ENCODE measurements at places on chromosomes 1 and 21.

DNA sequence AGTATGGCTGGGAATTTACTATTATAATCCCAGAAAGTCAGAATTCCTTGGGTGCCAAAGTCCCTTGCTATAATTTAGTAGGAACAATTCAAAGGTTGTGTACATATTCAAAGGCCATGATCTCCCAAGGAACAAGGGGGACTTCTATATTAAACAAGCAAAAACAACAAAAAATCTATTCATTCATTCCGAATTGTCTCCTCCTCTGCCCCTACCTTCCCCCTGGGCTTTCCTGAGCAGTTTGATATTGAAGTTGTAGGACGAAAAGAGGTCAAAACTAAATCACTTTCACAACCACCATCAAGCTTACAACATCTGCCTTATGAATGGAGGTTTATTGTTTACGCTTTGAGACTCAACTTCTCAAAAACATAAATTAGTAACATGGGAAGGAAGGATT is 35.3 kb upstream of the SOD1 start:
- no peak for DNase-seq

DNA sequence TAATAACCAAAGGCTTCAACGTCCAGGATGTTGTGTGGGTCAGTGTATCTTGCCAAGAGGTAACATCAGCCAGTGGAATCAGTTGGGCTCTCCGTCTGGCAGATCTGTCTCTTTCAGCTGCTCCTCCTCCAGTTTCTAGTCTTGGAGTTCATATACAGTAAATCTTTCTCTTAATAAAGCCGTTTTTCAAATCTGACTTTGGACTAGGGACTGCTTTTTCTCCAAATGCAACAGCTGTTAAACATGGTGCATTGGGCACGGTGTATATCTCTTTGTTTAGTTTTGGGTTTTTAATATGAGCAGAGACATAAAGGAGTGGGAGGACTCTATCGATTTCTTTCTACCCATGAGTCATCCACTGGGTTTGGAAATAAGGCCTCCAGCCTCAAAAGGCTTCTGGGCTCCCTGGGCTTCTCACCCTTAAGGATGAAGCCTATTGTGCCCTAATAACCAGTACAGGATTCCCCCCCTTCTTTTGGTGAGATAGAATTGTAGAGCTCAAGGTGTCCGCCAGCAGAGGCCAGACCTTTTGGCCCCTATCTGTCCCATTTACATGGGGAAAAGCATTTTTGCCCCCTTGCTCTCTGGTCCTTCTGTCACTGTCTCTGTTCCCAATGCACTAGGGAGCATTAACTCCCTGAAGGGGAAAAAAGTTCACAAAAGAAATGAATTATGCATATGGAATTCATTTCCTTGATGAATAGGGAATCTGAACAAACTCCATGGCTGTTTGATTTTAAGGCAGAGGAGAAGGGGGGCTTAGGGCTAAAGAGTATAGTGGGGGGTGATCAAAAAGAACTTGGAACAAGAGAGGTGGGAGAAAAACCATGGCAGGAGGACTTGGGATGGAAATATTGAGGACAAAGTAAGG is 86.0 kb downstream of the PBX1 start:
- DNase-seq: no peak

- DNase-seq: no peak
Measured at GRCh38 chr21:44408226-44408625, 47.1 kb upstream of the LRRC3 start.

- peak; percentile 95 for DNase-seq
Measured at GRCh38 chr1:159891275-159892157, 8.4 kb downstream of the CFAP45 start.

- no peak for DNase-seq
Measured at GRCh38 chr1:201678264-201679101, 139.6 kb downstream of the NAV1 start.

GRCh38 chr1:185696422-185697150 is 37.6 kb upstream of the HMCN1 start:
- DNase-seq: no peak

DNA sequence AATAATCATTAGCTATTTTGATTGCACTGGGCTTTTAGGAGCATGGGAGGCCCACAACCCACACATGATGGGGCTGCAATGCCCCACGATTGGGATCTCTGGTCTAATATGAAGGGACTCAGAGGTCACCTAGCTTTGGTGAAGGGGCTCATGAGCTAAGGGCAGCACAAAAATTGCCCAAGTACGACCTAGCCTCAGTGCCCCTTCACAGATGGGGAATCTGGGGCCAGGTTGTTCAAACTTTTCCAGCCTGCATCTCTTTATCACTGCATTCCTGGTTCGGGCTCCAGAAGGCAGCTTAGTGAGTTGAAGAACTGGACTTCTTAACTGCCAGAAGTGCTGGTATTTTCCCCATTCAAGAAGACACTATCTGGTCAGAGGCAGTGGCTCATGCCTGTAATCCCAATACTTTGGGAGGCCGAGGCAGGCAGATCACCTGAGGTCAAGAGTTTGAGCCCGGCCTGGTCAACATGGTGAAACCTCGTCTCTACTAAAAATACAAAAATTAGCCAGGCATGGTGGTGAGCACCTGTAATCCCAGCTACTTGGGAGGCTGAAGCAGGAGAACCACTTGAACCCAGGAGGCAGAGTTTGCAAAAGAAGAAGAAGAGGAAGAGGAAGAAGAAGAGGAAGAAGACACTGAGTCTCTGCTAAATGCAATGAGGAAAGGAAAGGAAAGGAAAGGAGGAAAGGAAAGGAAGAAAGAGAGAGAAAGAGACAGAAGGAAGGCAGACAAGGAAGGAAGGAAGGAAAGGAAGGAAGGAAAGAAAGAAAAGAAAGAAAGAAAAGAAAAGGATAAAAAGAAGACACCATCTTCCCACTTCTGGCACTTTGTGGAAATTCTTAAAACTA is 258.5 kb upstream of the IRF2BP2 start:
- no peak for DNase-seq

DNA sequence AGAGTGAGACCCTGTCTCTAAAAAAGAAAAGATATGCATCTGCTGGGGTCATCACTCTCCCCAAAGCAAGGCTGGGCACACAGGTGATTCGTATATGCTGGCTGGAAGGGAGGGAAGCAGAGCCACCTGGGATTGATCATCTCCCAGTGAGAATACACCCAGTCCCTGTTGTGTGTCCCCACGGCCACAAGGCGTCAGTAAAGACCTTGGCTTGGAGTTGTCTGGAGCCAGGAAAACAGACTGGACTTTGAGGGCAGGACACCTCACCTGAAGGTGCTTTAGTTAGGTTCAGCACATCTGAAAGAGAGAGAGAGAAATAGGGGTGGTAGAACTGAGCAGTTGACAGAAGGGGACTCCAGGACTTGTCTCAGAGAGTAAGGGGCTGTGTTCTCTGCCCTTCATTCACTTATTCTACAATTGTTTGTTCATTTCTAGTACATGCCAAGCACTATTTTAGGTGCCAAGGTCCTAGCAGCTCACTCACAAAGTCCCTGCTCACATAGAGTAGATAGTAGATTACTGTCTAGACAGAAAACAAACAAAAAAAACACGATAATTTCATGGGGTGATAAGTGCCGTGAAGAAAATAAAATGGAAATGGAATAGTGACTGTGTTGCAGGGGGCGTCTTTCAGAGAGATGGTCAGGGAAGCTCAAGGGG is 13.5 kb downstream of the CITED4 start:
- DNase-seq: peak; percentile 81

GRCh38 chr1:247056071-247056470 is 22.5 kb downstream of the ZNF670 start:
- DNase-seq: no peak

DNA sequence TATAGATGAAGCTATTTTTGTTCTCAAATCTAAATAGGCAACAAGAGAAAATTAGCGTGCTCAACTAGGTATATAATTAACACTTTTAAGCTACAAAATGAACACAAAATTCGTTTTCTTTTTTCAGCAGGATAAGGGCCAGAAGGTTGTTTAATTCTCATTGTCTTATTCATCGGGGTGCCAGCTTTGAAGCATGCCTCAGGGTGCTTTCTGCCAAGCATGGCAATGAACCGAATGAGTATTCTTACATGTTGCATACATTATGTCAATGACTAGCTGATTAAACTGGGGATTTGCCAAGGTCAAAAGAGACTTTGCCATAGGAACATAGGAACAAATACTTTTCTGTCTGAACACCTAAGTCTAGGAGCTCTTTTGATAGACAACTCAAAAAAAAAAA is 102.0 kb upstream of the MAP1LC3C start:
- no peak for DNase-seq

- DNase-seq: no peak
Measured at GRCh38 chr1:229792012-229792975, 166.2 kb downstream of the URB2 start.

- no peak for DNase-seq
Measured at GRCh38 chr1:177340601-177341067, 169.9 kb downstream of the BRINP2 start.

DNA sequence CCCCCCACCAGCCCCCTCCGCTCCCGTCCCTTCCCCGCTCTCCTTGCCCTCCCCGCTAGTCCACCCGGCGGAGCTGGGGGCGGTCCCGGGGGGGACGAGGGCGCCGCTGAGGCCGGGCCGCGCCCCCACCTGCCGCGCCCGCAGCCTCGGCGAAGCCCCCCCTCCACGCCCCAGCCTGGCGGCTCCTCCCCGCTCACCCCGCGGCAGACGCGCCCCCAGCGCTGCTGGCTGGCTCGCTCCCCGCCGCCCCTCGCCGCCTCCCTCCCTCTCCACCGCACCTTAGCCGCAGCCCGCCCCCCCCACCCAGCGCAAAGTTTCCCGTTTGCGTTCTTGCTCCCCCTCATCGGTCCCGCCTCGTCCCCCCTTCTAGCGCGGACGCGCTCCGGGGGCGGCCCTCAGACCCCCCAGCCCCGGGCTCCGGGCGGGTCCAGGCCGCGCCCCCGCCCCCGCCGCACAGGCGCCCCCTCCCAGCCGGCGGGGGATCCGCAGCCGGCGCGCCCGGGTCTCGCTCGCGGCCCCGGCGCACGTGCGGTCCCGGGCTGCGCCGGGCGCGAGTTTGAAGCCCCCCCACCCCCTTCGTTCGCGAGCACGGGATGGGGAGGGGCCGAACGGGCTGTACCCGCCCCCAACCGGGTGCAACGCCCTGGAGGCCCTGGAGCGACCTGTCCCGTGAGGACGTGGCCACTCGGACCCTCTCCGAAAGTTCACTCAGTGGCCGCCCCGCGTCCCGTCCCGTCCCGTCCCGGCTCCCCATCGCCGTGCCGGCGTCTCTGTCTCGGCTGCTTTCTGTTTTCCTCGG is 623 bp downstream of the PTPRF start:
- peak; percentile 21 for DNase-seq

- DNase-seq: no peak
Measured at GRCh38 chr1:84508510-84508909, 2.1 kb upstream of the GNG5 start.

DNA sequence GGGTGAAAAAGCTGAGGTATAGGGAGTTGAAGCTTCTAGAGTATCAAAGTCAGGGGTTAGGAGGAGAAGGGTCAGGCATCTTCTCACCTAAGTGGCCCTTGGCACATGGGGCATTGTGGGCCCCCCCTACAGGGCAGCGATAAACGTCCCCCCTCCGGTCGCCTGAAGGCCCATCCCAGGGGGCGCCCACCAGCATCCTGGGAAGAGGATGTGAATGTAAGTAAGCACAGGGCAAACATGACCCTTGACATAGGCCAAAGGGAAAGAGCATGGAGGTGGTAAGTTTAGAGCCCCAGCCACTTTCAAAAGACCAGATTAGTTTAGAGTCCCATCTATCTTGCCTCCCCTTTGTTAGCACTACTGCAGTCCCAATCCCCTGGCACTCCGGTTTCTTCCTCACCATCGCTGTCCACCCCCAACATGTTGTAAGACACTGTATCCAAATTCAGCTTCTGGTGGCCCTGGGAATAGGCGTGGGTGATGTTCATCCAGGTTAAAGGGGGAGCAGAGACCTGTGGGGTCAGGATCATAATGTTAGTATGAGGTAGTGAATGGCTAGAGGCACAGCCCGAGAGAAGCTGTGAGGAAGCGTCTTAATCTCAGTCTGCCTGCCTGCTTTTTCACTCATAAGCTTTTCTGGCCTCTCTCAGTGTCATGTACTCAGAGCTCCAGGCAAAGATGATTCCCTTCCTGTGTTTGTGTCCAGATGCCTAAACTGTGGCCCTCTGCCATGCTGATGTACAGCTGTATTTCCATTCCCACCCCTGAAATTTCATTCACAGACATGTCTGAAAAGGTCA is 2.7 kb downstream of the ITGA10 start:
- peak; percentile 77 for DNase-seq

GRCh38 chr1:116226017-116226416 is 114.8 kb downstream of the MAB21L3 start:
- DNase-seq: no peak

All from lung microvascular endothelial cell (primary cell).